ENCODE measurements at places on chromosomes 16 and 17. TPM values are rescaled to one million over a fixed set of nuclear protein-coding genes. Genes with fewer than 3 reads are reported as not detected.

MPV17L gene
- 0.09 TPM for total RNA-seq

SDR42E1 gene
- 1.7 TPM for total RNA-seq

ELMO3 gene
- total RNA-seq: 0.86 TPM

PRSS8 gene
- total RNA-seq: not detected

SLFN14 gene
- not detected for total RNA-seq

TTYH2 gene
- 0.60 TPM for total RNA-seq

NPIPB2 gene
- total RNA-seq: 1.5 TPM

MSLN gene
- 0.17 TPM for total RNA-seq

TBC1D26 gene
- total RNA-seq: not detected

KRTAP9-3 gene
- not detected for total RNA-seq

DLX4 gene
- total RNA-seq: not detected

CES5A gene
- not detected for total RNA-seq

HSF5 gene
- total RNA-seq: under 0.01 TPM

PPM1E gene
- total RNA-seq: under 0.01 TPM

TOX3 gene
- total RNA-seq: not detected

CDK12 gene
- 19.0 TPM for total RNA-seq

C1QL1 gene
- not detected for total RNA-seq

CES3 gene
- total RNA-seq: not detected

CMTM1 gene
- 2.1 TPM for total RNA-seq

PLXDC1 gene
- not detected for total RNA-seq

ZNF500 gene
- total RNA-seq: 5.2 TPM

FAM171A2 gene
- total RNA-seq: 5.0 TPM

All from dermis lymphatic vessel endothelial cell (primary cell).